ENCODE measurements at places on chromosomes 7 and 10. TPM values are rescaled to one million over a fixed set of nuclear protein-coding genes. Genes with fewer than 3 reads are reported as not detected.

The IFIT5 gene
- total RNA-seq, result 9.4 TPM

The ZNF853 gene
- total RNA-seq, result 2.3 TPM

The WDR86 gene
- 0.11 TPM for total RNA-seq

The COL1A2 gene
- not detected for total RNA-seq

The GHRHR gene
- not detected for total RNA-seq

The PLAC9 gene
- not detected for total RNA-seq

The PITRM1 gene
- 85.5 TPM for total RNA-seq

The LDB3 gene
- 0.06 TPM for total RNA-seq

The PRPS1L1 gene
- not detected for total RNA-seq

The KCNIP2 gene
- 0.98 TPM for total RNA-seq

The GALNT17 gene
- not detected for total RNA-seq

The LAMB4 gene
- 0.14 TPM for total RNA-seq

The SCART1 gene
- 0.22 TPM for total RNA-seq

Data from A549 treated with Hydrocortisone at 1 μM for 4 hours (cell line).